ENCODE measurements at places on chromosomes 3 and 15. TPM values are rescaled to one million over a fixed set of nuclear protein-coding genes. Genes with fewer than 3 reads are reported as not detected.

Gene SERPINI2
- total RNA-seq = not detected

- DNase-seq = peak; percentile 4
These were observed 55.6 kb downstream of the CGGBP1 start for GRCh38 chr3:88003115-88003755.

Gene CX3CR1
- not detected for total RNA-seq

DNA sequence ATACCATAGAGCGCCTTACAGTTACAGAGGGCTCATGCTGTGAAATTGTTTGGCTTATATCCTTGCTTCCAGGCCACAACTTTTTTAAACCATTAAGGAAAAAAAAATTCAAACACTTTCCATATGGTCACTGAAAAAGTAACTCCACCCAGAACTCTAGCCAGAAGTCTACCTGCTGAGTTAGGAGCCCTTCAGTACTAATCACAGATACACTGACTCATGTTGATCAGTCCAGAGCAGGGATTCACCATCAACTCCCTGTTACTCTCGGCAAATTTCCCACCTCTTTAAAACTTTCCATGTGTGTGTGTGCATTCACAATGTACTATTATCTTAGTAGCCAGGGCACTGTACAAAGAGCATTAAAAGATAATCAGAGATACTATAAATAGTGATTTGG, 372.8 kb downstream of the MAGI1 start:
- DNase-seq = no peak

DNA sequence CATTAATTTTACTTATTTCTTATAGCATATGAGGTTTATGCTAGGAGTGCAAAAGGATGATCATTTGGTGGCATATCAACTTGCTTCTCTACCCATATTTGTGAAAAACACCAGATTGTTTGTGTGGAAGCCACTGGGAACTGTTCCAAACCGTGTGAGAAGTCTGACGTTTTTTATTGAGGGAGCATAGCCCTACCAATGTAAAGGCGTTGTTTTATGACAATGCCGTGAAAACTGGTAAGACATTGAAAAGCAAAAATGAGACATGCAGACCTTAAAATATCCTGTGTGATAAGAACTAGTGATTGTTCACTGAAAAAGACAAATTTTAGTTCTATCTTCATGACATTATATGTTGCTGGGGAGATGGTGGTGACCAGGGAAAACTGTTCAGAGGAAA, 87.8 kb downstream of the CHL1 start:
- no peak for DNase-seq

DNA sequence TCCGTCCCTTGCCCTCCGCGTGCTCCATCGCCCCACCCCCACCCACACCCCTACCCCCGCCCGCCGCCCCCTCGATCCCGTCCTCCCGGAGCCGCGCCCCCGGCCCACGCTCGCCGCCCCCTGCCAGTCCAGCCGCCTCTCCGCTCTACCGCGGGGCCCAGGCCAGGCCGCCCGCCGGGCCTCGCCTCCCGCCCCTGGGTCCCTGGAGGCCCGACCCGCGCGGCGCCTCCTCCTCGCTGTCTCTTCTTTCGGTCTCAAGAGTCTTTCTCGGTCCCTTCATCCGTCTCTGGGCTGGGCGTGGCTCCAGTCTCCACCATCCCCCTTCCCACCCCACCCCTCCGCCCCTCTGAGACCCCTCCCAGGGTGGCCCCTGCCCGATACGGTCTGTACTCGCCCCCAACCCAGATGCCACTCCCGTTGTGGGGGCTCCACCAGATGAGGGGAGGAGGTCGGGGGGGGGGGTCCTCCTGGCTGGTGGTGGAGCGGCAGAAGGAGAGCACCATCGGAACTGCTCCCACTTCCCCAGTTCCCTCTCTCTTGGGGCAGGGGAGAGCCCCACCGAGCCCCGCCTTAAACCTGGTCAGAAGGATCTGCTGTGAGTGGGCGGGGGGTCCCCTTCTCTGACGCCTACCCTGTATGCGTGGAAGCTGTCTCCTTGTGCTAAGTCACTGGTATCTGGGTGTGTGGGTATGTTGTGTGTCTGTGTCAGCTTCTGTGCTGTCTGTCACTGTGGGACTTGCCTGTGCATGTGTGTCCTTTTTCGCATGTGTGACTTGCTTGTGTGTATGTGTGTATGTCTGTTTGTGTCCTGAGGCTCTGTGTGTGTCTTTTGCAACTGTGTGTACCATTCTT, 1.0 kb downstream of the PRKCD start:
- no peak for DNase-seq

DNA sequence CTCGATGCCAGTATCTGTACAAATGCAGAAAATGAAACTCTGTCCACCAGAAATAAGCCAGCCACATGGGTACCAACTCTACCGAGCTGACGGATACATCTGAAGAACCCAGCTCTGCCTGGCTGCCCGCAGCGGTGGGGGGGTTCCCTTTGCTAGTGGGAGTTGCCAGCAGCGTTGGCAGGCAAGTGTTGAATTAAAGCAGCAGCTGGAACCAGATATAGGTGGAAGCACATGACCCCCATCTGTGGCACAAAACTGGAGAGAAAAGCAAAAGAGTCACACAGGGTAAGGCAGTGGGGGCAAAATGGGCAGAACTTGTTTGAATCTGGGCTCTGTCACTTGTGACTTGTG, 17.9 kb downstream of the CRYGS start:
- DNase-seq = no peak
